ENCODE measurements at places on chromosomes 1 and 21.

DNA sequence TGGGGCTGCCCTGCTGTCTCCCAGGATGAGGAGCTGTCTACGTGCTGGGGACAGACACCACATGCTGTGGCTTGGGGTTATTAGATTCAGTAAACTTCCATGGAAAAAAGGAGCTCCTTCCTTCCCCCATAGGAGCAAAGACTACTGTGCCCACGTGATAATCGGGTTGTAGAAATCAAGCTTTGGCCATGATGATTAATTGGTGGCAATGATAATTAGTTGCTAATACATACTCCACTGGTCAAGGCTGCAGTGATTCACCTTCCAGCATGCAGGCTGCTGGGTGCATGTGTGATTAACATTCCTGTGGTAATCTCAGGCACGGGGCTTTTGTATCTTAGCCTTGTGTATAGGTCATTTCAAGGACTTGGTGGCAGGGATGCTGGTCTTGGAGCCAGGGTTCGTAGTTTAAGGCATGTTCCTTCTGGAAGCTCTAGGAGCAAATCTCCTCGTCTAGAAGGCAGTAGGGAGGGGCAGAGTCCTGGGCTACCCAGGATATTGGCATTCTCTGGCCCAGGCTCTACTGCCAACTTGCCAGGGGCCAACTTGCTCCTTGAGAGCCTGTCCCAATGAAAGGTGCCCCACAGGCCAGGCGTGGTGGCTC lies 41.4 kb downstream of the TMCO4 start:
- peak; percentile 88 for DNase-seq

- no peak for DNase-seq
Observed at GRCh38 chr21:41458121-41458520, 32.1 kb downstream of the MX1 start.

DNA sequence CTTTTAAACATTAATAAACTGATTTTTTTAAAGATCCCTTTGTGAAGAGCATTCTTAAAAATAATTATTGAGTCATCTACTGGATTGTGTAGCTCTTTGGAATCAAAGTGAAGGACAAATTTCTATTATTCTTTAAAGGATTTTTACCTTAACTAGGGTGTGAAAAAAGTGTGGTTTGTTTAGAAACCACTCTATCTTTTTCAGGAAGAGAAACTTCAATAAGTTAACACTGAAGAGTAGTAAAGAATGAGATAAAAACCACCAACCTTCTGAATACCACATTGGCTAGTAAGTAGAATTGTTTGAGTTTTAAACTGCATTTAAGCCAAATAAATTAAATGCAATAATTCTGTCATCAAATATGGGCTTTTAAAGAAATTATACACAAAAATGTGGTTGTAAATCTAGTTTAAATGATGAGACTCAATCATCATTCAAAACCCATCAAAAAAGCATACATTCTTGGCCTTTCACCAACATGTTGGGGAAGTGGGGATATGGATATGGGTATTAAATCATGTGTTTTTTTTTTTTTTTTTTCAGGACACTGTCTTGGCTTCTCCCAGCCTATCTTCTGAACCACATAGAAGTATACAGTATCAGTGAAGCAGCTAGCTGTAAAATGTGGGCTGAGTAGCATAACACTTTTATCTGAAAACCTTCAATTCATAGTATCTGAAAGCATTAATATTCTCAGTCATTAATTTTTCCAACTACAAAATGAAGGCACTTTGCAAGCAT lies 4.8 kb downstream of the S1PR1 start:
- no peak for DNase-seq

GRCh38 chr21:37365517-37366481 lies 774 bp upstream of the DYRK1A start:
- peak; percentile 62 for DNase-seq

DNA sequence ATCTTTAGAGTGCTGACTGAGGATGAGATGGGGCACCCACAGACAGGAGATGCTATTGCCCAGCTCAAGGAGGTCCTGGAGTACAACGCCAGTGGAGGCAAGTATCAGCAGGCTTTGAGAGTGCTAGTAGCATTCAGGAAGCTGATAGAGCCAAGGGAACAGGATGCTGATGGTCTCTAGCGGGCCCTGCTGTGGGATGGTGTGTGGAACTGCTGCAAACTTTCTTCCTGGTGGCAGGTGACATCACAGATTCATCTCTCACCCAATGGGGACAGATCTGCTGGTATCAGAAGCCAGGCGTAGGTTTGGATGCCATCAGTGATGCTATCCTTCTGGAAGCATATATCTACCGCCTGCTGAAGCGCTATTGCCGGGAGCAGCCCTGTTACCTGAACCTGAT lies 609.8 kb upstream of the NCAM2 start:
- DNase-seq, result no peak

DNA sequence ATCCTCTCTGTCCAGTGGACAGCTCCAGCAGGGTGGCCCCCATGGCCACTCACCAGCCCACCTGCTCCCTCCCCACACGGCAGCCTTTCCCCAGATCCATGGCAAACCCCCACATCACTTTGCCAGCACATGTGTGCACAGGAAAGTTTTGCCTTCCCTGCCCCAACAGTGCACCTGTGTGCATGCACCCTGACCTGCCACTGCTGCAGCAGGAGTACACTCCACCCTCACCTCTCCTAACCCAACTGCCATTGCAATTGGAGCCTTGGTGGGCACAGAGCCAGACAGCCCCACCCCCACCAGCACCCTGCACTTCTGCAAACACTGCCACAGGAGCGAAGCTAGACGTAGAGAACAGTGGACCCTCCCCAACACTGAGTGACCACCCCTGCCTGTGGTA lies 308.9 kb downstream of the CEP170 start:
- DNase-seq, result no peak

DNA sequence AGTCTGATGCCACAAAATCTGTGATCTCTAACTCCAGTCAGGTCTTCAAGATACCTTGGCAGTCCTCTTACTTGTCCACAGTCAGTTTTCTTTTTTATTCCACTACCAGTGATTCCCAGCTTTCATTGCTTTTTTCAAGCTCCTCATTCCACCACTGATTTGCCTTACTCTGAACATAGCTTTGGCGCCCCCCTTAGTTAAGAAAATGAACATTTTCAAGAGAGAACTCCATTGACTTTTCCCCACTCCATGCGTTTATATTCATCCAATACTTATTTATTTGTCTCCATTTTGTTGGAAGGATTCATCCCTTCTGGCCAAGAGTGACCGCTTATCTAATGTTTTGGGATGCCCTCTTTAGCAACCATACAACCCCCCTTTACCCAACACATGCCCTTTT lies 33.9 kb upstream of the IPO9 start:
- peak; percentile 28 for DNase-seq

DNA sequence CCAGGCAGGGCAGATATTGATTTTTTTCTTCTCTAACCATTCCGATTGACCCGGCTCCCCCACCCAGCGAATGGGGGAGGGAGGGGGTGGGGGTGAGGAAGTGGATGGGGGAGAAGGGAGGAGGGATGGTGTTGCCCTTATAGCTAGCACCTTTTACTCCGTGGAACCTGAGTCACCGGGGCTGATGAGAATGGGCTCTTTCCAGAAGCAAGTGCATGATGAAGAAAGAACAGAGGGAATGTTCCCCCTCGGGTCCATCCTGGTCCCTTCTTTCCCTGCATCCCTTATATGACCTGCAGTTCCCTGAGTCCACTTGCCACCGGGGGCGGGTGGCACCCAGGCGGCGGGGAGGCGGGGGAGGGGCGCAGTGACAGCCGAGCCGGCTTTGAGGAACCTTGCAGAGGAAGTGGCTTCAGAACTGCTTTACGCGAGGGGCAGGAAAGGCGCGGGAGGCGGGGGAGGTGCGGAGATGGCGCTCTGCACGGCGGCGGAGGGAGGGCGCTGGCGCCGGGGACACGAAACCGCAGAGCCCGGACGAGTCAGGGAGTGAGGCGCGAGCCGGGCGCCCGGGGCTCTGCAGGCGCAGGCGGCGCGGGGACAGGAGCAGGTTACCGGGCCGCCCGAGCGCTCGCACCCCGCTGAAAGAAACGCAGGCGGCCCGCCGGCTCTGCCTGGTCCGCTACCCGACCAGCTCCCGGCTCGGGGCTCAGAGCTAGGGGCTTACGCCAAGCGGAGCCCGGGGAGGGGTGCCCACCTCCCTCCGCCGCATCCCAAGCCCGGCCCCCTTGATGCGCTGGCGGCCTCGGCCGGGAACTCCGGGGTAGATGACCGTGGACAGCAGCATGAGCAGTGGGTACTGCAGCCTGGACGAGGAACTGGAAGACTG lies 49.7 kb downstream of the RASSF5 start:
- peak; percentile 58 for DNase-seq
